Mucosa of descending colon (tissue), 3 donors: ENCODE measurements at places on chromosomes 11 and 22.

GRCh38 chr11:35809561-35809960 lies 134.3 kb upstream of the LDLRAD3 start:
- no peak for DNase-seq

DNA sequence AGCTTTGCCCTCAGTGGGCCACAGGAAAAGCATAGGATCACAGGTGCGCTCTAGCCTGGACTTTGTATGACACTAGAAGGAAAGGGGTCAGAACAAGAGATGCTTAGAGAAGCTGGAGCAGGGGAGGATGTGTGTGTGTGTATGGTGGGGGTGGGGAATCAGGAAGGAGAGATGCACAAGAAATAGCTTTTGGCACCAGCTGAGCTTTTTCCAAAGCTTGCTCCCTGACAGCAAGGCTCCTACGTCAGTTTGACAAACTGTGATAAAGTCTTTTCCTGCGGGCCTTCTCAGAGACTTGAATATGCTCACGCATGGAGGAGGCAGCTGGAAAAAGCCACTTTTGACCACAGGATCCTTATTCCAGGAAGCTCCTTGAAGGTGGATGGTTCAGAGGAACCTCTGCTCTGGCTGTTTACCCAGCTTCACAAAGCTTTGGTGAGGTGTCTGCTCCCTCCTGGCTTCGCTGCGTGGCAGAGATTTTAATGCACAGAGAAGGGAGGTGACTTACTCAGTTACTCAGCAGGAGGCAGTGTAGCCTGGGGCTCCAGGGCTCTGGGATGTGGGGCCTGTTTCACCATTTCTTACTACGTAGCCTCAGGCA lies 3.9 kb downstream of the CDC42EP1 start:
- DNase-seq = no peak

DNA sequence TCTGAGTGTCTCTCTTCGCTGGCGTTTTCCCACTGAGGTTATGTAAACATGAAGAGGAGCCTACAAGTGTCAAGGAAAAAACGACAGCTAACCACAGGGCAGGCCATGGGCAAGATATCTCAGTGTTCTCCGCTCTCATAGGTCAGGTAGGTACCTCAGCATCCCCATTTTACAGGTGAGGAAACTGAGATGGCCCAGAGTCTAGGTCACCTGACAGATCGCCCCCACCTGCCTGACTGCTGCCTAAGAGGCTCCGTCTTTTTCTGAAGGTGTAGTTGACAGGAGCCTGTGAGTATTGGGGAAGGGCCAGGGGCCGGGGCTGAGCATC lies 847 bp upstream of the NDUFA6 start:
- DNase-seq = no peak

GRCh38 chr22:27985323-27986275 lies 66.5 kb upstream of the PITPNB start:
- no peak for DNase-seq

GRCh38 chr11:119538753-119539152 lies 115.8 kb upstream of the THY1 start:
- DNase-seq = no peak

DNA sequence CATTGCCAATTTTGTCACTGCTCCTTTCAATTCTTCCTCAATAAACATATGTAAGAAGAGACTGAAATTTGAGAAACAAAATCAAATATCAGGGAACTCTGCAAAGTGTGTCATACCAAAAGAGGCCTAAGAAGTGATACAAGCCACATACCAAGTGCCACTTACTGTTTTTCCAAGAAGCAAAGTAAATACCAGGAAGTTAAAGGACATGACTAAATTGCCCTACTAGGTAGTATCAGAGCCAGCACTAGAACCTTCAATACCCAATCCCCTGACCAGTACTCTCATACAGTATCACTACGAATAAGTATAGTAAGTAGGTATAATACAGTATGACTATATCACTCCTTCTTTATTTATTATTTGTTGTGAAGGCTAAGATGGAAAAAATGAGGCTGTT lies 13.6 kb downstream of the MAML2 start:
- no peak for DNase-seq

- no peak for DNase-seq
Measured at GRCh38 chr11:1130276-1131032, 27.3 kb upstream of the MUC5AC start.

GRCh38 chr11:61513143-61513765 lies 4.7 kb downstream of the LRRC10B start:
- DNase-seq = no peak

GRCh38 chr11:124115782-124116616 lies 749 bp downstream of the VWA5A start:
- DNase-seq = peak; percentile 55

- DNase-seq = peak; percentile 30
Measured at GRCh38 chr11:71948314-71949027, 19.6 kb downstream of the RNF121 start.

GRCh38 chr11:65452806-65453490 lies 30.4 kb downstream of the NEAT1 start:
- no peak for DNase-seq

DNA sequence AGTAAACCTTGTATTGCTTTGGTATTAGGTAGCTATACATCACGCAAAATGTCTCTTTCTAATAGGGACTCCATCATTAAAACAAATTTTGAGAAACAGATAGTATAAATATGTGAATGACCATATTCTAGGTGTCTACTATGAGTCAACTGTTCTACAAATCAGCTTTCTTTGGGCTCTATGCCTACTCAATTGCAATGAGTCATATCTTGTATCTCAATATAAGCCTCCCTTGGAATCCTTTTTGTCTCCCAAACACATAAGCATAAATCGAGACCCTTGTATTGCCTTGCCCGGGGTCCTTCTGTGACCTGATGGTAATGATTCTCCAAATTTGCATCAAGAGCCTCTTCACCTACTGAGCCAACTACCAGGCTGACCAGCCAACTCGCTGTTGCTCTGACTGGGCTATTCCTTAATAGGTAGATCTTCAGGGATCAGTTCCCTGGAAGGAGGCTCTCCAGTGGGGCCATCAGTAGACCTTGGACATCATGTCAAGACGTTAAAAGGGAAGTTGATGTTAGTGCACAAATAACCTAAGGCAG lies 22.2 kb downstream of the BLID start:
- no peak for DNase-seq

DNA sequence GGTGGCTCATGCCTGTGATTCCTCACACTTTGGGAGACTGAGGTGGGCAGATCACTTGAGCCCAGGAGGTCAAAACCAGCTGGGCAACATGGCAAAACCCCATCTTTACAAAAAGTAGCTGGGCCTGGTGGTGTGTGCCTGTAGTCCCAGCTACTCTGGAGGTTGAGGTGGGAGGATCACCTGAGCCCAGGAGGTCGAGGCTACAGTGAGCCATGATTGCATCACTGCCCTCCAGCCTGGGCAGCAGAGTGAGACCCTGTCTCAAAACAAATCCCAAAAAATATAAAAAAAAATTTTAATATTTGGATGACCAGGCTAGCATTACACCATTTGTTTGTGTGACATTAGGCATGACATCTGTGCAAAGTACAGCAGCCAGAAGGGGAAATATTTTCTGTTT lies 49.7 kb upstream of the CTTN start:
- DNase-seq = no peak

DNA sequence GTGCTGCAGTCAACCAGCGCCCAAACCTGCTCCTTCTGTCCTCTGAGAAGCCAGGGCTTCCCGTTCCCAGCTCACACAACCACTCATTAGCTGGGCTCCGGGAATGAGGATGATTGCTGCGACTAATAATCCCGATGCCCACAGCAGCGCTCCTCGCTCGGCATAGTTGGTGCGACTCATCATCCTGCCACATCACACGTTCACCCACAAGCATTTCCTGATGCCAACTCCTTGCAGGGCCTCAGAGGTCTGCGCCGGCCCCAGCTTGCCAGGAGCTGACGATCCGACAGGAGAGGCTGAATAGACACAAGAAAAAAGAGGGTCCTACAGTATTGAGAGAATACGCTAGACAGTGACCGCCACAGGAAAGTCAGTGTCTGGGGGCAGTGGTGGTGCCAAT lies 10.6 kb upstream of the CSNK1E start:
- no peak for DNase-seq

DNA sequence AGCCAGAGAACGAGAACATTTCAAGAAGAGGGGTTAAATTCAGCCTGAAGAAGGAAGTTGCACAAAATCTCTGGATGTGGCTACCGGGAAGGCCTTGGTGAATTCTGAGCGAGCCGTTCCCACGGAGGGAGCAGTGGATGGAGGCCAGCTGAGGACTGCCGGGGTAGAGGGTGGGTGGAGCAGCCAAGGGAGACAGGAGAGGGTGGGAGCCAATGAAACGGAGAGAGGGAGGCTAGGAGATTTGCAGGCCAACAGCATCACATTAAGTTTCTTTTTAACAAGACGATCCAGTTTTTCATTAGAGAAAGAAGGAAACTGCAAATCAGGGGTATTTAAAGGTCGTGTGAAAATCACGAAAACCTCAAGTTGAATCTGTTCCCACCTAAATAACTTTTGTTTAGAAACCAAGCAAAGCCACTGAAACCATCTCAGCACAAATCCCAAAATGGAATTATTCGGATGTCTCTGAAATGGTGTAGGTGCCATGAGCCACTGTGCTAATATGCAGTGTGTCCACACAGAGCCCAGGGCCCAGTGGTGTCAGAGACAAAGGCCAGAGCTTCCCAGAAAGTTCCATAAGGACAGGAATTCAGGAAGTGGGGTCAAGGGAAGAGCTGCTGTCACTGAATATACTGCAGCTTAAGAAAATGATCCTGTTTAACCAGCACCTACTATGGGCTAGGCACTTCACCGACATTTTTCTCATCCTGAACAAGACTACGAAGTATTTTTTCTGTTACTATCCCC lies 59.7 kb upstream of the SLC35C1 start:
- DNase-seq = peak; percentile 30

DNA sequence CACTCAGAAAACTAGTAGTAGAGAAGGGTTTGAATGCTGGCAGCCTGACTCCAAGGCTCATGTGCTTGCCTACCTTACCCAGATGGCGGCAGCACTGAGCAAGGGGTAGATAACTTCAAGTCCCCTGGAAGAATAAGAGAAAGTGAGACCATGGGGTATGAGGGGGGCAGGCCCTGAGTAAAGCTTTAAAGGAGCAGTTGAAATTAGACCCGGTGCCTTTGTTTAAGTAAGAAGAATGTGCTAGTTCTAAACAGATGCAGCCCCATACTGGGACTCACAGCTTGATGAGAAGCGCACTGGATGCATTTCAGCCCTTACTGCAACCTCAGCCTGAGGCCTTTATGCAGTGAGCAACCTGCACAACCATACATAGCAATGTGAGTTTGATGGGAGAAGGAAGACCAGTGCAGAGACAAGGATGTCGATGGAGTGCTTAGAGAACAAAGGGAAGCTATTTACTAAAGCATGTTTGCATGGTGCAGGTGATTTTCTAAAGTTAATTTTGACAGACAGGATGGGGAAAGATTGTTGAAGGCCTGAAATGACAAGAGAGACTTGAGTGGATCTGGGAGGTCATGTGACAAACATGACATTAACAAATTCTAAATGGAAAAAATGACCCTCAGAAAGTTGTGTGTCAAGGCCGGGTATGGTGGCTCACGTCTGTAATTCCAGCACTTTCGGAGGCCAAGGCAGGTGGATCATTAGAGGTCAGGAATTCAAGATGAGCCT lies 27.1 kb upstream of the TMA7B start:
- DNase-seq = peak; percentile 50

- DNase-seq = no peak
Measured at GRCh38 chr11:75760710-75761493, 7.7 kb upstream of the DGAT2 start.

- no peak for DNase-seq
Measured at GRCh38 chr11:117600234-117600783, 196.7 kb downstream of the DSCAML1 start.

DNA sequence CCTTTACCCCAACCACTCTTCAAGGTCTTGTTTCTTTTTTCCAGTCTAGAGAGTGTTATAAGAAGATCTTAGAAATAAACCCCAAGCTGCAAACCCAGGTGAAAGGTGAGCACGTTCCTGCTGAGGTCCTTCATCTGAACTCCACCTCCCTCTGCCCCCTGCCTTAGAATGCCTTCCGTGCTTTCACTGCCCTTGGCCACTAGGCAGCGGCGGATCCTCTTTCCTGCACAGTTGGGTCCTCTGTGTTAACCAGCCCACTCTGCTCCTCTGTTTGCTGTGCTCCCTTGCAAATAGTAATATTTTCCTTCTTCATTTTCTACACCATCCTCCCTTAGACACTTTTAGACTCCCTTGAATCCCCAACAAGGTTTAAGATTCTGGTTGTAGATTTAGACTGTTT lies 24.3 kb downstream of the TTC12 start:
- no peak for DNase-seq

GRCh38 chr11:58659910-58660570 lies 37.6 kb downstream of the CNTF start:
- DNase-seq = no peak

DNA sequence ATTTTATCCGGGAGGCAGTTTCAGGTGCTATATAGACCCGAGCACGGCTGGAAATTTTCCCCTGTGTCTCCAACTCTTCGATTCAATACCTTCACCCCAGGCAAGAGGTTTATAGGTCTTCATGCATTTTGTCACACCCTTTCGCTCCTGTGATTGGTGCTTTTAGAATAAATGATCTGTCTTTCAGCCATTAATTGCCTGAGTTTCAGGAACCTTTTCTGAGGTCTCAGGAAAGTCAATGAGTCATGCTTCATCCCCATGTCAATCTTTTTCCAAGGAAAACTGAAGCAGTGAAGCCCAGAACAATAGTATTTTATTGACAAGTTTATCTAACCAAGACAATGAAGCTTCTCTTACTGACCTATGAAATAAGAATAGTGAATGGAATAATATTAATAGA lies 29.9 kb downstream of the FAM181B start:
- no peak for DNase-seq

- DNase-seq = no peak
Measured at GRCh38 chr22:39254789-39255298, 10.1 kb upstream of the PDGFB start.

- DNase-seq = no peak
Measured at GRCh38 chr11:66685276-66686099, 7.8 kb upstream of the RBM4B start.

DNA sequence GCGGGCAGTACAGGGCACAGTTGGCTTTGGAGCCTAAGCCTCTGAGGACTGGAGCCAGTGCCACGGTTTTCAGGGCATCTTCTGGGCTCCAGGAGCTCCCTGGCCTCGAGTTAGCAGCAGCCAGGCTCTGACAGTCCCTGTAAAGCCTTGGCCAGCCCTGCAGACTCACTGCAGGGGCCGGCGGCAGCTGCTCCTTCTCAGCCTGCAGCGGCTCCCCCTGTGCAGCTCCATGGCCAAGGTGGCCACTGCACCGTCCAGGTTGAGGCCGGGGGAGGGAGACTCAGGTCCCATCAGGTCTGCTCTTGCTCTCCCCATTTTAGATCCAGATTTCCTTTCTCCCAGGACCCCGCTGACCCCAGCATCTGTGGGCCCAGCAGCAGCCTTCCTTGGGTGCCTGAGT lies 1461.1 kb downstream of the BRD1 start:
- no peak for DNase-seq

- DNase-seq = no peak
Measured at GRCh38 chr11:93718057-93718563, 23.2 kb downstream of the TAF1D start.

- DNase-seq = no peak
Measured at GRCh38 chr22:36612458-36612857, 83.5 kb upstream of the EIF3D start.

DNA sequence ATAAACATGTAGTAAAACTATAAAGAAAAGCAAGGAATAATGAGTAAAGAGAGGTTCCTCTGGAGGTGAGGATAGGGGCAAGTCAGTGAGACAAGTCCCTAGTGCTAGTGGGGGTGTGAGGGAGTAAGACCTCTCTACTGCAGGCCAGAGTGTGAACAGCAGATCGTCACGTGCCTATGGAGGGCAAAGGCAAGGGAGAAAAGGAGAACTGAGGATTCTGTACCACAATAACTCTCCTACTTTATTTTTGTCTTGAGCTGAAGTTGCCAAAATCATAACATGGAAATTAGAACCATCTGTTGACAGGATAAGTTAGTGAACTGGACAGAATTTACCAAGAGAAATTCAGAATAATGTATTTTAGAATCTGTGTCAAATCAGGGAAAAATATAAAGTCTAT lies 77.6 kb downstream of the ENTHD1 start:
- DNase-seq = no peak
